ENCODE measurements at places on chromosomes 12 and 14.

GRCh38 chr12:81627336-81628189, 131.6 kb downstream of the PPFIA2 start:
- DNase-seq: peak; percentile 60

- DNase-seq: no peak
Measured at GRCh38 chr12:76460807-76461206, 98.8 kb downstream of the OSBPL8 start.

DNA sequence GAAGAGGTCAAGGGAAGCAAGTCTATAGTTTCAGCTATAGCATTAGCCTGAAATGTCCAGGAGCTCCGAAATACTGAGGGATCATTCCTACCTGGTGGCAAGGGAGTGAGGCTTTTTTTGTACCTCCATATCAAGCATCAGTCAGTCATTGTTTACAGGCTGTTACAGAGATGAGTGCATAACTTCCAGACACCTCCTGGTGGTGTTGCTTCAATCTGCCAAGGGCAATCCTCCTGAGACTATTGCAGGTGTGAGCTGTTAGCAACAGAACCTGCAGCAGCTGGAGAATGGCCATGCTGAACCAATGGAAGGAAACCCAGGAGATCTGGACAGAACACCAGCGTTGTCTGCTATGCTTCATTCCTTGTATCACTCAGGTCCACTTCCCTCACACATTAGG, 80.0 kb upstream of the SLC8A3 start:
- no peak for DNase-seq

DNA sequence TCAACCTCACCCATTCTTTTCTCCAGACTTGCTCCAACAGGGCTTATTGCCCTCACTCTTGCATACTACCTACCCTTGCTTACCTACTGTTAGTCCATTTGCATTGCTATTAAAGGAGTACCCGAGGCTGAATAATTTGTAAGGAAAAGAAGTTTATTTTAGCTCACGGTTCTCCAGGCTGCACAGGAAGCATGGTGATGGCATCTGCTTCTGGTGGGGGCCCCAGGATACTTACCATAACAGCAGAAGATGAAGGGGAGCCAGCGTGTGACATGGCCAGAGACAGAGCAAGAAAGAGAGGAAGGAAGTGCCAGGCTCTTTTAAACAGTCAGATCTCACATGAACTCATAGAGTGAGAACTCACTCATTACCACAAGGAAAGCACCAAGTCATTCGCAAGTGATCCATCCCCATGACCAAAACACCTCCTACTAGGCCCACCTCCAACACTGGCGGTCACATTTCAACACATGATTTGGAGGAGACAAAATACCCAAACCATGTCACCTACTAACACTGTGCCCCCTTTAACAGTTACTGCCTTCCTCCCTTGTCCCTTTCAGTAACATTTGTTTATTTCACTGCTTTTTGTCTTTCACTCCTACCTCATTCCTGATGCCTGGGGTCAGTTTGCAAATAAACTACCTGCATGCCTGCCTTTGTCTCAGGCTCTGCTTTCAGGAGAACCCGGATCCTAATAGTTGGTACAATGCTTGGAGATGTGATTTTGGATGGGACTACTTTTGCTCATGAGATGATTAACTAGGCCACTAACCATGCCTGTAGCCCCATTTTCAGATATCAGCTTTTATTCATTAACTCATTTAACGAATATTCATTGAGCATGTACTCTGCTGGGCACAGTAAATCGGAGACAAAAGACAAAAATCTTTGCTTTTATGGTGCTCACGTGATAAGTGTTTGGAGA, 41.6 kb upstream of the CSRP2 start:
- no peak for DNase-seq

GRCh38 chr12:109099431-109100020, 2.1 kb downstream of the UNG start:
- peak; percentile 27 for DNase-seq

DNA sequence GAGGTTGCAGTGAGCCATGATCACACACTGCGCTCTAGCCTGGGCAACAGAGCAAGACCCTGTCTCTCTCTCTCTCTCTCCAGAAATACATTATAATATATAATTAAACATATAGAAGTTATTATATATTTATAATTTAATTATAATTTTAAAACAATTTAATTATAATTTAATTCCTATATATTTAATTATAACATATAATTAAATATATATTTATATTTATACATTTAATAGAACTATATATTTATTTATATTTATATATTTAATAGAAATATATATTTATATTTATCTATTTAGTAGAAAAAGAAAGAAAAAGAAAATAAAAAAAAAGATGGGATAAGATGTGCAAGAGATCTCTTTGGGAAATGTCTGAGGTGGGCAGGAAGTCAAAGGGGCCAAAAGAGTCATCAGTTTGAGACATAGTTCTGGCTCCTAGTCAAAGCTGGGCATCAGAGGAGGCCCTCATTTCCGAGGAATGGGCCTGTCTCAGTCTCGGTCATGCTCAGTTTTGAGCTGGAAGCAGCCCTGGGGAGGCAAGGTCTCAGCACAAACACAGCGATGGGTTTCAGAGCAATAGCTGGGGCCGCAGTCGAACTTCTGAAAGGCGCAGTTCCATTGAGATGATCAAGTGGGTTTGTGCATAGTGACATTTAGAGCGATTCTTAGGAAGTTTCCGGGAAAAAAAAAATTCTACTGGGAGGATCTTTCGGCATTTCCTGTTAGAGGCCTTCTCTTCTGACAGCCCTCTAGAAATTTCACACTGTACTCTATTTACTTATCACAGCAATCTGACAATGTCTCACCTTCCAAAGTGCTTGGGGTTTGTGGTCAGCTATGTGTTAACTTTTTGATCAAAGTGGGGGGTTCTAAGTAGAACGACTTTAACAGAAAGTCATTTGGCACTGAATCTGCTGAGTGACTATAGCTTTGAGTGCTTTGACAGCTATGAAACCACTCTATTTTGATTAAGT, 58.7 kb upstream of the GZMB start:
- DNase-seq: no peak

Data from iris pigment epithelial cell (primary cell).